Activated naive CD8-positive, alpha-beta T cell treated with anti-CD3 and anti-CD28 coated beads for 36 hours (primary cell): ENCODE measurements at places on chromosomes 12 and 14. TPM values are rescaled to one million over a fixed set of nuclear protein-coding genes. Genes with fewer than 3 reads are reported as not detected.
A peak's percentile ranks its signal among the peaks of the same experiment; 100 is the strongest.

DNA sequence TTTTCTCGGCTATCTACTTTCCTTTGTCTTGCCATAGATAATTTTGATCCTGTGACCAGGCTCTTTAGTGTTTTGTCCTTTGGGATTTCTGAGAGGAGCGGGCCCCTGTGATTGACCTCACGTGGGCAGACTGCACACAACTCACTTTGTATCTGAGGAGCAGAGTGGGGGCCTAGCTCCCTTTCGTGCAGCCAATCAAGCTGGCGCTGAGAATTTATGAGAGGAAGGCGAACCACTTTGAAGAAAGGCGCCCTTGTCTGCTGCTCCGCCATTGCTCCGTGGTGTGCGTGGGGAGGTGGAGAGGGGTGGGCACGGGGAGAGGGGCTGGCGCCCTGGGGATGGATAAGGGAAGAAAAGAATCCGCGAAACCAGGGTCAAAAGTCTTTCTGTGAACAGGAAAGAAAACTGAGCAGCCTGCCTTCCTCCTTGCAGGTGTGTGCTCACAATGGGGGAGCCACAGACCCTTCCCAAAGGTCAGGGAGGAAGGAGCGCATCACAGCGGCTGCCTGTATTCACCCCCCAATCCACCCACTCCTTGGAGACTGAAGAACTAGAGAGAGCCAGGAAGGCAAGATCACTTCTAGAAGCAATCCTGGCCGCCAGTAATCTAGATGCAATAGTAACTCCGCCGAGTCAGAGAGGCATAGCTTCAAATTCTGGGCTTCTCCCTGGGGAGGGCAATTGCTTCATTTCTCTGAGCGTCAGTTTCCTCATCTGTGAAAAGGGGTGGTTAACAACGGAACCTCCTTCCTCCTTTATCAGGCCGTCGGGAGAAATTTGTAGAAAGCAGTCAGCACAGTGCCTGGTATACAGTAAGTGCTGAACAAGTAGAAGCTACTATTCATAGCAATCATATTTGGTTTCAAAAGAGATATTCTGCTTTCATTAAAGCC is 24.9 kb upstream of the MED13L start:
- DNase-seq: no peak

DNA sequence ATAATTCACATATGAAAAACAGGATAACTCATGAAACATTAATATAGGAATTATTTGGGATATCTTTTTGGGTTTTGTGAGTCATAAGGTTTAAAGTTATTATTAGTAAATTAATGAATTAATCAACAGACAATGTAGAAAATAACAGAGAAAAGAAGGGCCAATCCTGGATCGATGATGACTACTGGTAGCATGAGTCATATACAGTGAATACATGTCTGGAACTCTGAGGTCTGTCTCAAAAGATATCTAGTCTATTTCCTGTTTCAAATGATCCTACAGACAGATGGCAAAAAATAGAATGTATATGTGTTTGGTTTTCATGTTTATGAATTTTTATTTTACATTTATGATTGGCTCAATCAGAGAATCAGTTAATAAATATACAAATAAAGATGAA is 86.4 kb upstream of the RTL1 start:
- no peak for DNase-seq

Gene MYO1H
- total RNA-seq: not detected

Gene KRT85
- not detected for total RNA-seq

DNA sequence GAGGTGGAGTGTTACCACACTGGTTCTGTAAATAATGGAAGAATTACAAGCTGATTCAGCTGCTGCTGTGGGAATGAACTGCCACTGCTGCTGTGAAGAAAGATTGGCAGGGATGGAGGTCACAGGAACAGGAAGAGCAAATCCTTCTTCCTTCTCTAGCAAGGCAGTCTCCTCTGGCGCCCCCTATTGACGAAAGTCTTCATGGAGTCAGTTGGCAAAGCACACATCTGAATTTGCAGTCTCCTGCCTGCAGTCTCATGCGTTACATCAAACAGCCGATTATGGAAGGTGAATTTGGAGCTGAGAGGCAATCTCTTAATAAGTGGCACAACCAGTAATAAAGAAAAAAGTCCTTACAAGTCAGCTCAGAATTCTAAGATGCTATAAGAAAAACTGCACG is 106.0 kb upstream of the TMTC1 start:
- DNase-seq: no peak

Gene P3H3
- total RNA-seq: 0.36 TPM

Gene FAIM2
- total RNA-seq: 0.08 TPM

DNA sequence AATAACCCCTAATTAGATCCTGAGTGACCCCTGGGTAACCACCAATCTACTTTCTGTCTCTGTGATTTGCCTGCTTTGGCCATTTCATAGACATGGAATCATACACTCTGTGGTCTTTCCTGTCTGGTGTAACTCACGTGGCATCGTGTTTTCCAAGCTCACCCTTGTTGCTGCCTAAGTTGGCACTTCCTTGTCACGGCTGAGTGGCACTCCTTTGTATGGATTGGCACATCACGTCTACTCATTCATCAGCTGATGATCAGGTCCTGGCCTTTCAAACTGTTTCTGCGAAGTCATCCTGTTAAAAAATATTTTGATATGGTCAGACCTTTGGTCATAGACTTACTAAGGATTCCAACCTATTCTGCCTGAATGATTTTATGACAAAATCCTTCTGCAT is 87.7 kb downstream of the GLT1D1 start:
- no peak for DNase-seq

- peak; percentile 40 for DNase-seq
Observed at GRCh38 chr12:49537752-49538509, 899 bp upstream of the KCNH3 start.

DNA sequence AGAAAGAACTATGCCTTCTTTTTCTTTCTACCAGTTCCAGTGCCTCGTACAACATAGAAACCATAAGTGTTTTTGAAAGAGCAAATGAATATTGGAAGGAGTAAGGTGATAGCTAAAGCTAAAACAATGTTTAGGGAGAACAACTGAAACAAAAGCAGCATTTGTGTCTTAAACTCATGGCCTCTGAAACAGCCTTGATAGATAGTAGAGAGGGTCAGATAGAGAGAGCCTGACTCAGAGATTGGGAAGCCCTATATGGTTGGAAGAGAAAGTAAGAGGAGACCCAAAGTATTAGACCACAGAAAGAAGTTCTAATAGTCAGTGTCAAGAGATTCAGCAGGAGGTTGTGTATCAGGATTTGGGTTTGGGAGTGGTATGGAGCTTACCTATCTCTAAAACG is 79.6 kb upstream of the IFNG-AS1 start:
- DNase-seq: no peak

Gene HOXC12
- total RNA-seq: not detected

DNA sequence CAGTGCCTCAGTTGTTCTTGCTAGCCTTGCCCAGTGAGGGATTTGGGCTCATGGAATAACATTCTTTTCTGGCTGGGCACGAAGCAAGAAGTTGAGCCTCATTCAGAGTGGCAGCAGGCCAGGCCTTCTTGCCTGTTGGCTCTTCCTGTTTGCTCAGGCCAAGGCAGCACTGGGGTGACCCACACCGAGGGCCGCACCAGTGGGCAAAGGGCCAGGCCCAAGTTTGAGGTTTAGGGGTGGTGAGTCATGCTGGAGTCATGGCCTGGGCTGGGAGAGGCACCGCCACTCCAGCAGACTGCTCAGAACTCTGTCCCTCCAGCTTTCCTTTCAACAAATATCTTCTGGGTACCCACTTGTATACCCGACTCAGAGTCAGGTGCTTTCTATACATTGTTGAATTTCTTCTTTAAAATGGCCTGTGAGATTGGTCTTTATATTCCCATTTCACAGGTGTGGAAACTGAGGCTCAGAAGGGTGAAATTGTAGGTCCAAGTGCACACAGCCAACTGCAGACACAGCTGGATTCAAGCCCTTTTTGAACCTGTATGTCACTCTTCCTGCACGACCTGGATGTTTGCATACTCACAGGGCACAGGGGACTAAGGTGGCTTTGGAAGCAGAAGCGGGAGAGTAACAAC is 279.4 kb downstream of the FOXN3 start:
- no peak for DNase-seq

DNA sequence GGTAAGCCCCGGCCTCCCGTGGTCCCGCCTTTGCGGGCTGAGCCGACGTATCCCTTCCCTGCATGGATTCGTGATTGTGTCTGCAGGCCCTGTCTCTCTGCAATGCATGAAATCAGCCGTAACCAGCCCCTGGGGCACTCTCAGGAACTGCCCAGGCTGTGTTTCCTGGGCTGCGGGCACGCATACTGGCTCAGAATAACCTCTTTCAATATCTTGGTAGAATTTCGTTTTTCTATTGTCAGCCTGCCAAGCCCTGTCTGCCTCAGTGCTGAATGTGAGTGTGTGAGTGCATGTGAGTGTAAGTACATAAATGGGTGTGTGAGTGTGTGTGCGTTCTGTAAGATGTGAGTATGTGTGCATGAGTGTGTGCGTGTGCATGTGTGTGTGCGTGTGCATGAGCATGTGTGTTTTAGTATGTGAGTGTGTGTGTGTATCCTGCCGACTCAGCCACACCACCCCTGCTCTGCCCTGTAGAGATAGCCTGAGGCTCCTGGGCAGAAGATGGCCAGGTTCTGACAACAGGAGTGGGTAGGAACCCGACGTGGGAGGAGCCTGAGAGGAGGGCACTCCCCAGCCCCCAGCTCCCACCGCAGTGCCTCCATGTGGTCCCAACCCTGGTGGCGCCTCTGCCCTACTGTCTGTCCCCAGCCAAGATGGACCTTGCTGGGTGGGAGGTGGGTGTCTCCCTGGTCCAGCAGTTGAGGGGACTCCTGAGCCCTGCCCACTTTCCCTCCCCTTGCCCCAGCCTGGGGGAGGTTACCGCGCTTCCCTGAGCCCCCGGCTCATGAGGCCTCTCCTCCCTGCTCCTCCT is 268.8 kb downstream of the ADGRD1 start:
- DNase-seq: no peak

DNA sequence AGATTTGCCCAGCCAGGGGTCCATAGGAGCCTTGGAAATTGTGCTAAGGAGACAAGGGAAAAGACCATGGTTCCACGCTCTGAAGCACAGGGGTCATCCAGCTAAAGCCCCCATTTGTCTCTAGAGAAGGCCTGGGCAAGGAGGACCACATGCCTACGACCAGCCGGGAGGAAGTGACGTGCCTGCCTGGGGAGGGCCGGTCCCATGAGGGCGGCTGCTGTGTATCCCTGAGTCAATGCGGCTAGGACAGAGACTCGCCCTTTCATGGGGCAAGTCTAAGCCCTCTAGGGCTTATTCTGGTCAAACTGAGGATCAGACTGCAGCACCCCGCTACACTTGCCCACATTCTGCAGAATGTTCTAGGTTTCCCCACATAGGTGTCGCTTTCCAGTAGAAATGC is 20.6 kb upstream of the RIN3 start:
- DNase-seq: no peak

DNA sequence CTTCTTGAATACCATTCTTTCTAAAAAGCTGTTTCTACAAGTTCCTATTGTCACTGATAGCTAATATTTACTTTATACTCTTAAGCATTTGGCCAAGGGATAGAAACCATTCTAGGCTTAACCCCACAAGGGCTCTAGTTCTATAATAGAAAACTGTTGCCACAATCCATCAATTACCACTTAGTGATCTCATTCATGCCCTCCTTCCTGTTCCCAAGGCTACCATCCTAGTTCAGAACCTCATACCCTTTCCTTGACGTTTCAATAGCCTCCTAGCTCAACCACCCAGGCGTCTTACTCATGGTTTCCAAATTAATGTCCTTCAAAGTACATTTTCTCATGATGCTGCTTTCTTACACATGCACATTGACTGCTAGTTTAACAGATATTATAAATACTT is 493.5 kb downstream of the NAV3 start:
- no peak for DNase-seq

GRCh38 chr12:61514016-61514415 is 746.2 kb upstream of the USP15 start:
- no peak for DNase-seq

Gene TSHR
- total RNA-seq: not detected

GRCh38 chr14:98682033-98682432 is 590.0 kb downstream of the BCL11B start:
- no peak for DNase-seq

DNA sequence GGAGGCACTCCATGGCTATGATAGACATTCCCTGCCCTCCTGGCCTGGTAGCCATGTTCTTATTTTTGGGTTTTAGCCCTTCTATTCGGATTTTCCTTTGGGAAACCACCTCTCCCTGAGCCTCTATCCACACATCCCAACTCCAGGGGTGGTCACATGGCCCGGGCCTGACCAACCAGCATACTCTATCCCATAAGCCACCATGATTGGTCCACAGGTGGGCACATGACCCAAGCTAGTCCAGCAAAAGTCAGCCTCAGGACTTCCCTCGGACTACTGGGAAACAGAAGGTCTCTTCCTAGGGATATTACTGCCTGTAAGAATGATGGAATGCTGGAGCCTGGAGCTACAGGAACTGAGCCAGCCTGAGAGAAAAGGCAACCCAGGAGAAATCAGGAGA is 12.5 kb downstream of the PRIMA1 start:
- DNase-seq: no peak

GRCh38 chr12:54017027-54017788 is 8.4 kb downstream of the HOXC8 start:
- no peak for DNase-seq

DNA sequence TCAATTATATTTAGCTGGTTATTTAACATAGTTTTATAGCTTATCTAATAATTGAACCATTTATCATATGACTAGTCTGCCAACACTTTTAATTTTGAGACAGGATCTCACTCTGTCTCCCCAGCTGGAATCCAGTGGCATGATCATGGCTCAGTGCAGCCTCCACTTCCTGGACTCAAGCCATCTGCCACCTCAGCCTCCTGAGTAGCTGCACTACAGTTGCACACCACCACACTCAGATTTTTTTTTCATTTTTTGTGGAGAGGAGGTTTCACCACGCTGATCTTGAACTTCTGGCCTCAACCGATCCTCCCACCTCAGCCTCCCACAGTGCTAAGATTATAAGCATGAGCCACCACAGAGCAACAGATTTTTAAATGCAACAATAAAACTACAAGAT is 151.4 kb upstream of the MDGA2 start:
- no peak for DNase-seq

DNA sequence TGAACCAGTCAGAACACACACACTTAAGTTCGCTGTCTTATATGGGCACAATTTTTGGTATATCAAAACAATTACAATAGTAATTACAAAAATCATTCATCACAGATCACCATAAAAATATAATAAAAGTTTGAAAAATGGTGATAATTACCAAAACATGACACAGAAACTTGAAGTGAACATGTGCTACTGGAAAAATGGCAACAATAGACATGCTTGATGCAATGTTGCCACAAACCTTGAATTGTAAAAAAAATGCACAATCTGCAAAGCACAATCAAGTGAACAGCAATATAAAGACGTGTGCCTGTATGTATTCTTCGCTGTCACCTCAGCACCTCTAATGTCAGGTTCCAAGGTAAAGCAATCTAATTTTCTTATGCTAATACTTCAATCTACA is 117.6 kb downstream of the PRKD1 start:
- DNase-seq: no peak

- DNase-seq: no peak
Observed at GRCh38 chr12:64082116-64082515, 140.0 kb downstream of the KICS2 start.

DNA sequence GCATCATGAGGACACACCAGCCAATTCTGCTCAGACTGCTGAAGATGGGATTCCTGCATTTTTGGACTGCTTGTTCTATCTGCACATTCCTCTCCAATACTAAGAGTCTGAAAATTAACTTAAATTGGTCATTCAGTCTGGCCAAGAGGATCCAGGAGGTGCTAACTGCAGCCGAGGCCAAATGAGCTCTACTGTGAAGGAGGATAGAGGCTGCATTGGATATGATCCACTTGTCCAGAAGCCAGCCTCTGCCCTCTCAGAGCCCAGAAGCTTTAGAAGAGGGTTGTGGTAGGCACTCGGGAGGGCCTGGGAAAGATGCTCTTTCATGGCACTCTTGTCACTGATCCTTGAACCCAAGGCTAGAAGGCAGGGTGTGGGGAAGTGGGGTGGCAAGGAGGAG is 37.1 kb upstream of the PLEK2 start:
- no peak for DNase-seq
